ENCODE measurements at places on chromosomes 3 and 15. TPM values are rescaled to one million over a fixed set of nuclear protein-coding genes. Genes with fewer than 3 reads are reported as not detected.

GRCh38 chr3:159637883-159638542 lies 350.6 kb upstream of the IL12A start:
- no peak for DNase-seq

DNA sequence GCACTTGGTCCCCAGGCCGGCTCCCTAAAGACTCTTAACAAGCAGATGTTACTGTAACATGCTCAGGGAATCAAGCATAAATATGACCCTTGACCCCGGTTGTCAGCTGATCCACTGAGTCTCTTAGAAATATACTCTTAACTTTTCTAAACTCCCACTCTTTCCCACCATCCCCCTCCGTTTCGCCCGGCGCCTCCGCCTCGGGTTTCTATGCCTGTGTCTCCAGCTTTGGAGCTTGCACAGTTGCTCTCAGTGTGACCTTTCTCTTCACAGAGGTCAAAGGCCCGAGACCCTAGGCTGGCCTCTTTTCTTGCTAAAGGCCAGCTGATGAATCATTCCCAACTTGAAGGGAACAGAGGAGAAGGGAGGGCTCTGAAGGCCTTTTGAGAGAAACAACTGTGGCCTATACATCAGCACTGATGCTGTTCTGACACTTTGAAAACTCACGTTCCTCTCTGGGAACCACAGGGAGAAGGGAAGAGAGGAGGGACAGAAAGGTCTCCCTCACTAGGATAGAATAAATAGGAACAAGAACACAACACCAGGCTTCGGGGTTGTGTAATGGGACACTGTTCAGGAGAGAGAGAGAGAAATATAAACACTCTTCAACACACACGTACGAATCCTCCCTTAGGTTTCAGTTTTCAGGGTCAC lies 484.5 kb upstream of the NR2F2 start:
- DNase-seq = peak; percentile 78

GRCh38 chr15:25179673-25180511 lies 225.1 kb downstream of the SNRPN start:
- DNase-seq = peak; percentile 66

- peak; percentile 68 for DNase-seq
Observed at GRCh38 chr15:77836906-77837648, 204.4 kb upstream of the LINGO1 start.

GRCh38 chr15:32743411-32744140 lies 25.8 kb downstream of the GREM1 start:
- no peak for DNase-seq

- DNase-seq = no peak
Observed at GRCh38 chr3:25785826-25786225, 2.6 kb upstream of the NGLY1 start.

Gene GDPGP1
- total RNA-seq = 4.1 TPM

DNA sequence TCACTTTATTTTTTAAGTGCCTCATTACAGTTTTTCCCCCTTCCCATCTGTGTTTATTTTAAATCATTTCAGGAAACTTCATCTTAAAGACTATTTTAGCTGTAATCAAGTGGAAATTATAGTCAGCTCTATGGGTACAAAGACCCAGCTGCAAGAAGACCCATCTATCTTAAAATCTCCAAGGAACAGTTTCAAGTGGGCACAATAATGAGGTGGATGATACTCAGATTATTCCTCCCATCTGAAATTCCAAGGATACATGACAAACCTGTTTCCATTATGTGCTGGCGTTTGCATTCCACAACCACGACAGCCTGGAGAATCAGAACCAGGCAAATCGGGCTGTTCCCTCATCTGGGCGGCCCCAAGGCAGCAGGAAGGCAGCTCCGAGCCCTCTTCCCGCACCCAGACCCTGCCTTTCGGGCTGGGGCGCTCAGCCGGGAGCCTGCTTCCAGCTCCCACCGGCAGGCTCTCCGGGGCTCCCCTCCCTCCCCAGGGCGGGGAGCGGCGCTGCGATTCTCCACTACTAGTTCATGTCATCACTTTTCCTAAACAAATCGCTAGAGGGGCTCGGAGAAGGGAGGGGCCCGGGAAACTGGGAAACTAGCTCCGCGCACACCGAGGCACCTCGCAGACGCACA lies at the start of gene MGLL:
Gene MGLL, minus strand, starts transcription at position 475 of the 641 bp plus-strand sequence. Its CDS starts 197 bp downstream, at position 278.
- DNase-seq = no peak

Gene SYNM
- total RNA-seq = 447 TPM

GRCh38 chr3:175325440-175325839 lies 466.3 kb downstream of the NAALADL2 start:
- no peak for DNase-seq

Gene GASK1A
- 35.0 TPM for total RNA-seq

DNA sequence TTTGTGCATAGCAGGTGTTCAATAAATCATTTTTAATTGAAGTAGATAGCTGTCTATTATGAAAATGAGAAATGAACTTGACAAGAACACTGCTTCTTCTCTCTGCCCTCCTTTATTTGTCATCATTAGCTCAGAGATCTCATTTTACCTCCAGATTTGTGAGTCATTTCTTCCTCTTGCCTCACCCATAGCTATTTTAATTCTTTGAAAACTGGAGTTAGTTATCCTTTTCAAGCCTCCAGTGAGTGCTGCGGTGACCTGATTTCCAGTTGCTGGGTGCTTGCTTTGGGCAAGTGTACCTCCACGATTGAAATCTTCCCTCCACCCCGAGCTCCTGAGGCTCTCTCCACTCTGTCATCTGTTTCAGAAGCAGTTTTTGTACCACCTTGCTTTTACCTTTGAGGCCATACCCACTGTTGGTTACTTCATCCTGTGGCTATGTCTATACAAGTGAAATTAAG lies 114.6 kb downstream of the NFKBIZ start:
- no peak for DNase-seq

Gene TMEM266
- not detected for total RNA-seq

Gene PPCDC
- total RNA-seq = 9.2 TPM

Gene GOLGA8M
- 2.2 TPM for total RNA-seq

DNA sequence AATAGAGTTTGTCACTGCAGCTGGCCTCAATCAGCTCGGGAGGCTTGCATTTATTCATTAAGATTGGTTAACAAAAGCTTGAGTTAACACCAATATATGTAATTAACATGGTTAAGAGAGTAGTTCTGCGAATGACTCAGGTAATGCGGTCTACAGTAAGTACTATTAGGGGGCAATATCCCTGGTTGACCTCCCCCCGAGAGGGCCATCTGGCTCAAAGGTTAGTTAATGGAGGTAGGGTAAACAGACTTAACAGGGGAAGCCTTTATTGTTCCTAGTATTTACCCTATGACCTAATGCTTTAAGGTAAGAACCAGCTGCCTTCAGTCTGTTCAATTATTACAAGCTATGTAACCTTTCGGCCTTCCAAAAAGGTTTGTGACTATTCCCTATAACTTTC lies 403.3 kb upstream of the SGO1 start:
- DNase-seq = no peak

Gene XYLB
- total RNA-seq = 6.3 TPM

Gene CHRNB4
- not detected for total RNA-seq

Gene SLC7A14
- not detected for total RNA-seq

Gene CDHR4
- total RNA-seq = 0.46 TPM

Gene IRAK2
- total RNA-seq = 2.3 TPM

DNA sequence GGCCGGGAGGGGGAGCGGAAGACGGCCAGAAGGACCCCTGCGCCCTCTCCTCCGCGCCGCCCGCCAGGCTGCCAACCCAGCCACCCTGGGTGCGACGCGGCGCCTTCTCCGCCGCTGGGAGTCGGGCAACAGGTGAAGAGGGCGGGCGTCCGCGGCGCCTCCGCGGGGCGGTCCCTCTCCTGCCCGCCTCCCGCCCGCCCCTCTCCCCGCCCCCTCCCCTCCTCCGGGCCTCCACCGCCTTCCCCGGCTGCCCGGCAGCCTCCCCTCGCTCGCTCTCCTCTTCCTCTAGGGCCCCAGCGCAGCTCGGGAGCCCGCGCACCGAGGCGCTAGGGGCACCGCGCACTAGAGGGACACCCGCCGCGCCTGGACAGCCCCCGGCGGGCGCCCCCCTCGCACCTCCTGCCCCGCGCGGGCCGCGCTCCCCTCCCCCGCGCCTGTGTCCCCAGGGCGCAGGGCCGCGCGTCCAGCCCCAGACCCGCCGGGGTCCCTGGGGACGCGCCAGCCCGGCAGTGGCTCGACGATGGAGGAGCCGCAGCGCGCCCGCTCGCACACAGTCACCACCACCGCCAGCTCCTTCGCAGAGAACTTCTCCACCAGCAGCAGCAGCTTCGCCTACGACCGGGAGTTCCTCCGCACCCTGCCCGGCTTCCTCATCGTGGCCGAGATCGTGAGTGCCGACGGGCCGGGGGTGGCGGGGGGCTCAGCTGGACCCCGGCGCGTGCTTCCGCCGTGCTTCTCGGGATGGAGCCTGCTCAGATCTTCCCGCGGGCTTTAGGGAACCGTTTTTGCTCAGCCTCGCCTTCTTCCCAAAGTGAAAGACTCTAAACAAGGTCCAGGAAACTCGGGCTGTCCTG lies at the start of gene CMTM8:
Gene CMTM8, plus strand, starts transcription at position 228 of the 854 bp plus-strand sequence. Its CDS starts 293 bp downstream, at position 521.
- DNase-seq = peak; percentile 87

DNA sequence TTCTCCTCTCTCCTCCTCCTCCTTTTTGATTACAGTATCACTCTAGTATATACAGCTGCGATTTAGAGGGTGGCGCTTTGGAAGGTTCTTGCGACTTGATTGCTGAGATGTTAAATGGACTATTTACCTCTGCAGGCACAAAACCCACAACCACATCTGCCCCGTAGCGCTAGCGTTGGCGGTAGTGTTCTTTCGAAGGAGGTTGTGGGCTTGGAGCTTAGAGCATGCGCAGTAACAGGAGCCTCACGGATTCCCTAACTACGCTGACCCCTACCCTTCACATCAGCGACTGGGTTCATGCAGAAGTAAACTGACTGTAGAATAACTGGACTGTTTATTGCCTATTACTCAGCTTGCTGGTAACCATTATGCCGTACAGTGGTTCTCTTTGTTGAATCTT lies 58.0 kb downstream of the CGGBP1 start:
- DNase-seq = no peak

Gene SLC24A5
- not detected for total RNA-seq

DNA sequence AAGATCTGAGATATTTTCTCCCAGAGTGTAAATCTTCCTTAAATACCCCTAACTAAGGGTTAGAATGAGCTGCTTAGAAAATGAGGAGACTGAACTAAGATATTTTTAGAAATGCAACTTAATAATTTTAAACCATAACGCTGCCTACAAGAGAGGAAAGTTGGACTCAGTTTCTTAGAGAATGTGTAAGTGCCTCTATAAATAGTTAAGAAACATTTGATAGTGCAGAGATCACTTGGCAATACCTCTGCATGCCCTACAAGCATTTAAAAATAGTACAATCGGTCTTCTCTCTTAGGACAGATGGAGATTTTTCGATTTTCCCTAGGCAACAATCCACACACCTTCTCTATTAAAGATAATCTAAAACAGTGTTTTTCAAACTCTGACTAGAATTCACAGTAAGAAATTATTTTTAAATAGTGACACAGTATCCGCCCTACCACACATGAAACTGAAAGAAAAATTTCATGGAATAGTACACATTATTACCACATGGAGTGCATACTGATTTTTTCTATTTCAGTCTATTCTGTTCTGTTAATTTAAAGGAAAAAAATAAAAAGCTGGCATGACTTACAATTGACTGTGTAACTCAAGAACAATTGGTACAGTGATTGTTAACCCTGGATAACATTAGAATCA lies 83.2 kb downstream of the GADL1 start:
- no peak for DNase-seq

GRCh38 chr3:187616307-187616972 lies 53.8 kb downstream of the SST start:
- no peak for DNase-seq

GRCh38 chr3:141243271-141243707 lies 11.7 kb downstream of the PXYLP1 start:
- DNase-seq = no peak

DNA sequence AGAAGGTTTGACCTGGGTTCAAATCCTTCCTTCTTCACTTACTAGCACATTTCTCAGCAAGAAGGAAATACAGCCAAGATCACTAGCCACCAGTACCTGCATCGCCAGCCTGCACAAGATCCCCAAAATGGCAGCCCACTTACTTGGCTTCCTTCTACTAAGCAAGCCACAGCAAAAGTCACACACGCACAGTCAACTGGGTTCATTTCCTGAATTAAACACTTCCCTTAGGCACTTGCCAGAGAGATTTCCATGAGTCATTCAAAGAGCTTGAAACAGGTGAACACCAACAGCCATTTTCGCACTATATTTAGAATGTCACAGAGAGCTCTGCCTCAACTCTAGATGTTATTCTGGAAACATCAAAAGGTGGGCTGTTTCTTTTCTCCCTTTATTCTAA lies 42.6 kb downstream of the MGLL start:
- peak; percentile 3 for DNase-seq

GRCh38 chr3:137105277-137105977 lies 147.6 kb downstream of the IL20RB start:
- no peak for DNase-seq

DNA sequence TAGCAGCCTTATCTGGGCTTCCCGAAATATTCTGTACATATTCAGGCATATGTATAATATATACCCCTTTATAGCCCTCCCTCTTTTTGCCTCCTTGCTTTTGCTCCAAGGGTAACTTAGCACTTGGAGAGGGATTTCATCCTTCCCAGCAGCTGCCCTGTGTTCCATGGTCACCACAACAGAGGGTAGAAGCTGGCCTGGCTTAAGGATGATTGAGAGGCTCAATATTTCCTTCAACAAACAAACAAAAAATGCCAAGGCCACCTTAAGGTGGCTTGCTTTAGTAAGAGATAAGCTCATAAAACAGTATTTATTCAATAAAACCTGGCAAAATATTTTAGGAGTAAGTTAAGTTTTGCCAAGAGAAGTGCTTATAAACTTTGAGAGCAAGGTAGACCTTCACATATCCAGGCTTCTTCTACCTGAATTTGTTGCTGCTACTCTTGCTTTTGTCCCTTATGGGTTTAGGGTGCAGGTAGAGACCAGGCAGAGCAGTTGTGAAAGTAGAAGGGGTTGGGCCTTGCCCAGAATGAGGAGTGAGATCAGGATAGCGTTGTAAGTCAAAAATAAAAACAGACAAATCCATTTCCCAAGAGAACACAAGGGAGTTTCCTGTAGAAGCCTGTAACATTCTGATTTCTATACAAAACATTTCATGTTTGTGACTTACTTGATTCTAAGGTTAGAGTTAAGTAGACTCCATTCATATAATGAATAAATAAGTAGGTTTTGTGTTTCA lies 52.7 kb upstream of the ATOSA start:
- DNase-seq = no peak

- DNase-seq = no peak
Observed at GRCh38 chr3:5657106-5657505, 469.6 kb downstream of the EDEM1 start.

DNA sequence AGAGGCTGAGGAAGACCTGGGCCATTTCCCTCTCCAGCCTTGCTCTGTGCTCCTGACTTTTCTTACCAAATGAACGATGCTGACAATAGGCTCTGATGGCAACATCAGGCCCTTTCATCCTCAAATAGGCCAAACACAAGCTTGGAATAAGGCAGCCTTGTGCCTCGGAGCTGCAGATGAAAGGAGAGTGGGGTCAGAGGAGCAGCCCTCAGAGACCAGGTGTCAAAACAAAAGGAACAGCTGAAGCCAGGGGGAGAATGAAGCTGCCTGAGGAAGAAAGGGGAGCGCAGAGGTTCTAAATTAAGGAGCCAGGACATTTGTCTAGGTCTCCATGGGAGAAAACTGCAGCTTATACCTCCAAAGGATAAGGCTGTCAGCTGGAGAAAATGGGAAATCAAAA lies 5.1 kb downstream of the BFSP2 start:
- no peak for DNase-seq

GRCh38 chr3:123281929-123282328 lies 80.2 kb downstream of the SEC22A start:
- peak; percentile 36 for DNase-seq

GRCh38 chr15:71601038-71601834 lies 209.1 kb upstream of the NR2E3 start:
- DNase-seq = no peak

Gene HES1
- 29.2 TPM for total RNA-seq

- peak; percentile 67 for DNase-seq
Observed at GRCh38 chr3:195095035-195095703, 175.8 kb downstream of the XXYLT1 start.
